Choroid plexus epithelial cell (primary cell): ENCODE measurements at places on chromosomes 2 and 18.

DNA sequence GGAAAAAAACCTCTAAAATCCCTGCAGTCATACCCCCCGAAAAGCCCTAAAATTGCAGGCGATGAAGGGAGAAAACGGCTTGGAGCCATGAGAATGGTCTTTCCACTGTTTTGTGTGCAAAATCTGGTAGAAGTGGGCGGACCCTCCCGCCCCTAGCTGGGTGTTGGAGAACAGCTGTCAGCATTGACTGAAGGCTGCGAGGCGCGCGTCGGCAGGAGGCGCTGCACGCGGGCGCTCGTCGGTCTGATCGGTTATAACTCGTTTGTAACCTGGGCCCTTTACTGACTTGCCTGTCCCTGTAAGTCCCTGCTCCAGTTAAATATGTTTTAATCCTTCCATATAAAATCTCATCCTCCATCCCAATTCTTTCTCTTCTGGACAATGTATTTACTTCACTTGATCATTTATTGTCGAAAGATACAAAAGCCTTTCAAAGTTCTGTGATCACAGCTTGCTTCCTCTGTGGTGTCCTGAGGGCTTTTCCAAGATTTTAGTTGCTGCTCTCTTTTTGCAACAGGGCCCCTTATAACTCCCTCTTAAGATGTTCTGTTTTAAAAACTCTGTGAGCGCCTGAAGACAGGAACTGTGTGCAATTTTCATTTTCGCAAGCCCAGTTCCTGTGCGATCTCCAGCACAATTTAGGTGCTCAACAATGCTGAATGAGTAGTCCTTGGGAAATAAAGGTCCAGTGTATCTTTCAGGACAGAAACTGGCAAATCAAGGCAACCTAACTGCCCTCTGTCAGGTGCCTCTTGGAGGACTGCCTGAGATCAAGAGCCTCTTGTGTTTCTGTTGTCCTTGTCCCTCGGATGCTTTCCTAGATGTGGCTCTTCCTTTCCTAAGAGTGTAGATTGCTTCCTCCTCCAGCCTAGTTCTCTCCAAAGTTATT is 918 bp upstream of the HNRNPLL start:
- DNase-seq = peak; percentile 91

GRCh38 chr2:212940816-212941215 is 210.6 kb downstream of the IKZF2 start:
- peak; percentile 77 for DNase-seq

DNA sequence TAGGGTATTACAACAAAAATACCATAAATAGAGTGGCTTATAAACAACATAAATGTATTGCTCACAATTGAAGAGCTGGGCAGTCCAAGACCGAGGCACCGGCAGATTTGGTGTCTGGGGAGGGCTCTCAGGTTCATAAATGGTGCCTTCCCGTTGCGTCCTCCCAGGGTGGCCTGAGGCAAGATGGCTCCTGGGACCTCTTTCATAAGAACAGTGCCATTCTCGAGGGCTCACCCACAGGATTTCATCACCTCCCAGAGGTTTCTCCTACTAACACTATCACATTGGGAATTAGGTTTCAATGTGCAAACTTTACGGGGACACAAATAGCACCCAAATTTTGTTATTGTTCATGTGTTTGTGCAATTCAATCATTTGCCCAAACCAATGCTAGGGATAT is 793.5 kb upstream of the HS6ST1 start:
- DNase-seq = no peak

- DNase-seq = no peak
Observed at GRCh38 chr2:5145801-5146200, 546.4 kb upstream of the SOX11 start.

GRCh38 chr2:54206596-54206995 is 49.4 kb downstream of the TSPYL6 start:
- peak; percentile 79 for DNase-seq

DNA sequence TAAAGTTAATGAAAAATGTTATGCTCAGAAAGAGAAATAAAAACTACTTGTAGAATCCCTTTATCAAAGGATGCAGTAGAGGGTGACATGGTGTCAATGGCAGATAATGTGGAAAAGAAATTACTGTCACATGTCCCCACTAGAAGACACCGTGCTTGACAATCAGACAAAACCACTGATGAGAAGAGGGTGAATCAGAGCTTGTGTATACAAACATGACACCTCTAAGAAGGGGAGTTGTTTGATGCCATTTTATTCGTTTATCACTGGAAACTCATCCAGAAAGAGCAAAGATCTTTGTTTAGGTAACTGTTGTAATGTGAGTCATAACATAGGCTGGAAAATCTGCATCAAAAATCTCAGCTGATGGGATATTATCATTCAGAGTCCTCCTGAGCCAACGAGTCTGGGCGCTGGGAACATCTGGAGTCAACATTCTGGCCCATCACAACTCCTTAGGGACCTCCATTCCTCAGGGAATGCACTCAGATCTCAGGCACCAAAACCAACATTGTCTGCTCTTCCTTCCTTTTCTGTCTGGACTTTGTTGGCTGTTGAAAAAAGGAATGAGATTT is 49.5 kb upstream of the RAB12 start:
- peak; percentile 18 for DNase-seq

DNA sequence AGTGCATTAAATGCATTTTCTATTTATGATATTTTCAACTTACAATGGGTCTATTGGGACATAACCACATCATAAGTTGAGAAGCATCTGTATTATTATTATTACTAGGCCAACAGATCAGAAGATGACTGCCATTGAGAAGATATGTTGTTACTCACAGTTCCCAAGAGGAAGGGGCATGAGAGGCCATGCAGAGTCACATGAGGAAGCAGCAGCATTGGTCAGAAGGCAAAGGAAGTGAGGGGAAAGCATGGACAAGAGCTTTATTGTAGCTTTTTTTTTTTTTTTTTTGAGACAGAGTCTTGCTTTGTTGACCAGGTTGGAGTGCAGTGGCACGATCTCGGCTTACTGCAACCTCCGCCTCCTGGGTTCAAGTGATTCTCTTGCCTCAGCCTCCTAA is 66.2 kb upstream of the LCLAT1 start:
- DNase-seq = no peak
